ENCODE measurements at places on chromosomes 16 and 17.

- DNase-seq: no peak
Observed at GRCh38 chr16:69561901-69562300, 3.9 kb upstream of the NFAT5 start.

DNA sequence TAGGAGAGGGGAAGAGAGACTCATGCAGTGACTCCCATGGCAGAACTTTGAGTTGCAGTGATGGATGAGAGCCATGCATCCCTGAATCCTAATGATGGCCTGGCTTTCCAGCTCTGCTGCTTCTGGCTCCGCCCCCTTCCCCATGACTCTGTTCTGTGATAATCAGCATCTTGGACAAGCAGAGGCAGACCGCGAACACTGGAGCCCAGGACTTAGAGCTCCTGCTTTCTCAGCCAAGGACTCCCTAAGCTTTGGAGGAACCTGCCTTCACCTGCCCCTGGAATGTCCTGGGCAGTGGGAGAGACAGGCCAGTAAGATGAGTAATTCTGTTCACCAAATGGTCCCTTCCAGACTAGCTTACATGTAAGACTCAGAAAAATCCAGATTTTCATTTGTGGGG is 12.5 kb downstream of the CCDC92B start:
- no peak for DNase-seq

GRCh38 chr16:55280587-55280986 is 43.4 kb upstream of the IRX6 start:
- no peak for DNase-seq

DNA sequence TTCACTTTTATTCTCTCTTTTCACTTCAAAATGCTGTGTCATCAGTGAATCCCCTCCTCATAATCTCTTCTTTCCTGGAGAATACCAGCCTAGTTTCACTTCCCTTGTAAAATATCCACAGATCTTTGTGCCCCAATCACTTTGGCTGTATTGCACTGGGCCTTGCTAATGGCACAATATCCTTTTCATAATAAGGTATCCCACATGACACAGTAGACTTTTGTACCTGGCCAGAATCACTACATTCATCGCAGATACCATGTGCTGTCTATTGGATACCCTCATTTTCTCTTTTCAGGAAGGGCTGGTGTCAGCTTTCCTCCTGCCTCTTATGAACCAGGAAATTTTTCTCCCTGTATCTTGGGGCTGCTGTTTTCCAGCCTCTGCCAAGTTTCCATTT is 25.7 kb upstream of the TOX3 start:
- no peak for DNase-seq

- DNase-seq: no peak
Observed at GRCh38 chr16:28313587-28313986, 21.3 kb downstream of the SBK1 start.

- DNase-seq: no peak
Observed at GRCh38 chr17:27290916-27291598, 2.9 kb upstream of the WSB1 start.

DNA sequence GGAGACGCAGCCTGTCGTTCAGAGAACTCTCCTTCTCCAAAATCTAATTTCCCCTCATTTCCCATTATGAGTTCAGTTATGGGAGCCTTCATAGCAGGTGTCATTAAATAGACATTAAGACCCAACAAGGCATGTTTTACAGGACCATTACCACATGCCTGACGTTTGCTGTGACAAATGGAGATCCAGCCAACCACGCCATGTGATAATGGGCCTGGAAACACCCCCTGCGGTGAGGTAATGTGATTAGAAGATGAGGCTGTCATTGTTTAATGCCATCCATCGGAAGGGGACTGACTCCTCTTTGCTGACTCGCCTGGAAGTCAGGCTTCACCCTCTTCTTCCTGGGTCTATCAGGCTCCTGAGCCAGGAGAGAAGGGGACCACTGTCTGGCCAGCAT is 76.9 kb downstream of the WSCD1 start:
- DNase-seq: no peak

GRCh38 chr16:11370084-11370931 is 25.0 kb downstream of the RMI2 start:
- no peak for DNase-seq

DNA sequence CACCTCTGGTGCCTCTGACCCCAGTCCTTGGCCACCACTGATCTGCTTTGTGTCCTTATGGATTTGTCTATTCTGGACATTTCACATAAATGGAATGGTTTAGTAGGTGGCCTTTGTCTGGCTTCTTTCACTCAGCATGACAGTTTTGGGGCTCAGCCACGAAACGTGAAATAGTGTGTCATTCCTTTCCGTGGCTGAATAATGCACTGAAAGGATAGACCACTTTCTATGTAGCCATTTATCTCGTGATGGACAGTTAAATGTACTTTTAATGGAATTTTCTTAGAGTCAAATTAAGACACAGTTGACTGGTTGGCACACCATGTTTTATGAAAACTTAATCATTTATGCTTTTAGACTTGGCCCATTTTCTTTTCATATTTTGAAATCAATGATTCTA is 57.4 kb downstream of the LITAF start:
- no peak for DNase-seq

DNA sequence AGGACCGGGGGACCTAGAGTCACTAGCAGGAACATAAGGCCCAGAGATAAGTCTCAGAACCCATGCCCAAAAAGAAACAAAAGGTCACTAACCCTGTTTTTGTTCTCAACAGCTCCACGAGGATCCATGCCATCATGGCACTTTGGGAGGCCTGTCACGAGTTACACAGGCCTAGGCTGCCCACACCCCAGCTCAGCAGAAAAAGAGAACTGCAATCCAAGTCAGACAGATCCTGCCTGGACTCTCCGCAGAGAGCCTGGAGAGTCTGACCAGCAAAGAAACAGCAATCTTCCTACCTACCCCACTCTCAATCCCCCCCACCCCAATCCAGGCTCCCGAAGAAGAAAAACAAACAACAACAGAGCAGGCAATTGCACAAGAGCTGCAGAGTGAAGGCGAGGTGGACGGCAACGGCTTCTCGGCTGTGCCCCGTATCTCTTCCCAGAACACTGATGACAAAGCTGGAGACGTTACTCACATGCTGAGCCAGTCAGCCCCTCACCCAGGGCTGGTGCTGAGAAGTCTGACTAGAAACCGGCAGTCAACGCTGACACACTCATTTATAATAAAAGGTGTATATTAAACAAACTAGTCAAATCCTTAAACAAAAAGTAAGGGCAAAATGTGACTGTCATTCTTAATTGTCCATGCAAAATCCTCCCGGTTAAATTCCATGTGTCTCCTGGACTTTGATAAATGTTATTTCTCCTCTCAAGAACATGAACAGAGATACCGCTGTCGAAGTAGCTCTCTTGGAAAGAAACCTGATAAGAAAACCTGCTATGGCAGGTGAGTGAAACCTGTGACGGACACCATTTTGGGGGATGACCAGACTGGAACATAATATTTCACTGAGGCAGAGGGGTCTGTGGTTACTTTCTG is 89.3 kb downstream of the SMG6 start:
- no peak for DNase-seq

GRCh38 chr17:82283208-82283749 is 9.8 kb upstream of the CSNK1D start:
- no peak for DNase-seq

DNA sequence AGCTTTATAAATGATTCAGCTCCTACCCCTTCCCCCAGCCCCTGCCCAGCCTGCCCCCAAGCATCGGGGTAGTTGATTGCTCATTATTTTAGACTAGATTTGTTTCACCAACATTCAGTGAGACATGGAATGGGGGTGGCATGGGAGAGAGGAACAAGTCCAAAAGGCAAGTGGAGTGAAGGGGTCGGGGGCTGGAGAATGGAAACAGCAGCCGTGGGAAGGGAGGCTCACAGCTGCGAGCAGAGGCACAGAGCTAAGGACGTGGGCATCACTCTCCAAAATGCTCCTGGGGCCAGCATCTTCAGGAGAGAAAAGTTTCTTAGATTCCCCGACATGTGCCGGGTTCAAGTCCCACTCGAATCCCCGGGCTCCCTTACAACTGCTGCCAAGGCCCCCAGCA is 19.3 kb downstream of the PIPOX start:
- DNase-seq: no peak

DNA sequence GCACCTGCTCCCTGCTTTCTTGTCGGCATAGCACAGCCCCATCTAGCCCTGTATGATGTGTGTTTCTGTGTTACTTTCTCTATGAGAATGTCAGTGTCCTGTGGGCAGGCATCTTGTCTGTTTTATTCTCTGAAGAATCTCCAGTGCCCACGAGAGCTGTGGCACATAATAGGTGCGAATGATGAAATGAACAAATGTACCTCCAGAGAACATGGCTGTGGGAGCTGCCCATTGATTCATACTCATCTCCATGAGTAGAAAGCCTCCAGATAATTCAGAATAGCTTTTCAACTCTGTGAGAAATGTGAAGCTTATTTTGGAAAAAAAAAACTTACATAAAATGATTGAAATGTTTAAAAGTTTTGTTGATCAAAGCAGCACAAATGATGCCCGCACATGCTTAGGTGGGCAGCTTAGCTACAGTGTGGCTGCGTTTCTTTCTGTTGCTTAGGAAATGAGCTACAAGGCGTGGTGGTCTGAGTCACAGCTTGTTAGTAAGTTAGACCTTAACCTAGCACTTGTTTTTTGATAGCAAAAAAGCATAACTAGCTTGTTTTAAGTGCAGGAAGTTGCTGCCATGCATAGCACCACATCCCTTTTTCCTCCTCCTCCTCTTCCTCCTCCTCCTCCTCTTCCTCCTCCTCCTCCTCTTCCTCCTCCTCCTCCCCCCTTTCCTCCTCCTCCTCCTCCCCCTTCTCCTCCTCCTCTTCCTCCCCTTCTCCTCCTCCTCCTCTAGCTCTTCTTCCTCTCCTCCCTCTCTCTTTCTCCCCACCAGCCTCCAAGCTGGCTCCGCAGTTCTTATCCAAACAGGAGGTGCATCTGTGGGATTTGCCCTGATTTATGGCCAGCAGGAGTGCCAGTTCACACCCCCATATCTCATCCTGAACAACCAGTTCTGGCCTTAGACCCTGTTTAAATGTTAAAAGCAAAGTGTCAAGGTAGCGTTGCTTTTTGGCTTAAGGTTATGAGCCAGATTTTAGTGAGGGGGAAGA is 221.5 kb downstream of the IRF8 start:
- DNase-seq: no peak

DNA sequence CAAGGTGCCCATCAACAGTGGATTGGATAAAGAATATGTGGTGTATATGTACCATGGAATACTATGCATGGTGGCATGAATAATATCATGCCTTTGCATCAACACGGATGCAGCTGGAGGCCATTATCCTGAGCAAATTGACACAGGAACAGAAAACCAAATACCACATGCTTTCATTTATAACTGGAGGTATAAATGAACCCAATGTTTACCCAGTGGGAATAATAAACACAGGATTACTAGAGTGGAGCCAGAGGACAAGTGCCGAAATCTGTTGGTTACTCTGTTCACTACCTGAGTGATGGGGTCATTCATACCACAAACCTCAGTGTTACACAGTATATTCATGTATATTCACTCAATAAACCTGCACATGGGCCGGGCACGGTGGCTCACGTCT is 125.2 kb downstream of the CDH11 start:
- DNase-seq: no peak

- DNase-seq: peak; percentile 61
Observed at GRCh38 chr17:63358111-63358839, 87.8 kb downstream of the CYB561 start.

Data from smooth muscle cell of the brain vasculature (primary cell).